ENCODE measurements at places on chromosomes 1 and 21.

DNA sequence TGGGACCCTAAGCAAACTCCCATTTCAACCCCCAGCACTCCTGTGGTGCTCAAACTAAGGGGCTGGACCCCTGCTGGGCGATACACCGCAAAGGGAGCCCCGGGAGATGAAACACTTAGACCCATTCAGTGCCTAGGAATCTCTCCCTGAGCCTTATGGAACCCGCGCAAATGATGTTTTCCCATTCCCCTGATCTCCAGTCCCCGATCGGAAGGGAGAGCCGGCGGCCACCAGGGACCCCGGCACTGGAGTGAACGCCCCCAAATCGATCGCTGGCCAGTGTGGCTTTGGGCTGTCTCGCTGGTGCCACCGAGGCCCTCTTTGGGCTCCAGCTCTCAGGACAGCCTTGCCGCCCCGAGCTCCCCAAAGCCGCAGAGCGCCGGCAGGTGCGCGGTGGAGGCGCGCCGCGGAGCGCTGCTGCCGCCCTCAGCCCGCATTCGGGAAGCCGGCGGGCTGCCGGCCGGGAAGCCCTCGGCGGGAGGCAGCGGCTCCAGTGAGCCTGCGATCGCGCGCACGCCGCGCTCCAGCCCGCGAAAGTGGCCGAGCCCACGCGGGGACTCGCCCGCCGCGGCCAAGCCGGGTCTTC lies 1.1 kb downstream of the PLXNA2 start:
- no peak for DNase-seq

DNA sequence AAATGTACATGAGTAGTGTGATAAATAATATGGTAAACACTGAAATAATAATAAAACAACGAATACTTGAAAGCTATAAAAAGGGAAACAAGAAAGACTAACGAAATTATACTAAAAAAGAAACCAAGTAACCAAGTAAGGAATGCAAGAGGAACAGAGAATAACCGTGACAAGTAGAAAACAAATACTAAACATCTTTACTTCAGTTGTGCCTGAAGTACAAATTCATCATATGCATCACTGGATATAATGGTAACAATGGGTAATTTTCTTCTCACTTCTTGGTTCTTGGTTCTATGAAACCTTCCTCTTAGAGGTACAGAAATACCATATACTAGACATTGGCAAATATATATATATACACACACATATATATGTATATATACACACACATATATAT lies 1093.6 kb upstream of the B3GALT2 start:
- no peak for DNase-seq

GRCh38 chr1:235799264-235799663 lies 67.4 kb downstream of the LYST start:
- DNase-seq: no peak

- peak; percentile 87 for DNase-seq
These were observed 18.3 kb upstream of the PPIE start for GRCh38 chr1:39720094-39720999.

GRCh38 chr21:45020629-45021427 lies 53.6 kb upstream of the ADARB1 start:
- DNase-seq: no peak

- no peak for DNase-seq
These were observed 17.8 kb upstream of the SLAMF1 start for GRCh38 chr1:160664573-160665051.

- DNase-seq: no peak
These were observed 6.2 kb downstream of the RNPEP start for GRCh38 chr1:201988601-201989000.

DNA sequence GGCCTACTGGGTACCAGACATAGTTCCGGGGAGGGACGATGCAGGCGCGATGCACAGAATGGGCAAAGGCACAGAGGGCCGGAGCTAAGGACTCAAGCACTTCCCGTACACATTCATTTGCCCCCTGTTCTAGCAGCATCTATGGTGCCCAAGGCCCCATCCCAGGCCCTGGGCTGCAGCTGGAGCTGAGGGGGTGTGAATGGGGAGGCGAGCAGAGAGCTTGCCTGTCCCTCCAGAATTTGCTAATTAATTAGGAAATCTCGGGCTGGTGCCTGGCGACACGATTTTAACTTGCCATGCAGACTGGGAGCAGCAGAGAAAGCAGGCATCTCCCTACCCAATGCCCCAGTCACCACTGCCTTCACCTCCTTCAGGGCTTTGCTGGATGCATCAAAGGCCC lies 35.9 kb downstream of the EPHA2 start:
- DNase-seq: no peak
